ENCODE measurements at places on chromosomes 4 and X. TPM values are rescaled to one million over a fixed set of nuclear protein-coding genes. Genes with fewer than 3 reads are reported as not detected.

DNA sequence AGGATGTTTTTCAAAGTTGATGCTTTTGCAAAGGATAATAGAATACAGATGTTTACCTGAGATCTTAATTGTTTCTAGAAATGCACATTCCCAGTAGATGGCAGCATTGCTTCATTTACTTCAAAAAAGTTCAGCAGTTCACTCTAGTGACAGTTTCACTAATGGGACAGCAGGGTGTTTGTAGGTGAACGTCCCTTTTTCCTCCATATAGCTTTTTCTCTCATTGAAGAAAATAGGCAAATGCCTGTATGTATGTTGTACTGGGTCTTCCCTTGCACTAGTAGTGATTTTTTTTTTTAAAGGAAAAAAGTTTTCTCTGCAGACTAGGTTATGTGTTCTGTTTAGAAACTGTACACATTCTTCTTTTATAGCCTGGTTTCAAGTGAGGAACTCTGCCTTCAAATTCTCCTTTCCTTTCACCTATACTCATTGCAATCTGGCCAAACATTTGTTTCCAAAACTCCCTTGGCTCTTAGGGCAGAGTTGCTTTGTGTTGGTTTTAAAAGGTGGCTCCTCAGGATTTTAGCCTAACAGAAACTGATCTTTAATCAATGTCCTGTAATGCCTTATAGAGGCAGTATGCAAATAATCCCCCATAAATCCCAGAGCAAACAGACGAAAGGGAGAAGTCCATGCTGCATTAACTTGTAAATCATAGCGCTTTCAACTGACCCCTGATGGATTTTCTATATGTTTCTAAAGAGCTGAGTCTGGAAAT lies 86.3 kb downstream of the EGF start:
- no peak for DNase-seq

CDX4 gene
- total RNA-seq, result not detected

GK gene
- total RNA-seq, result 106 TPM

DNA sequence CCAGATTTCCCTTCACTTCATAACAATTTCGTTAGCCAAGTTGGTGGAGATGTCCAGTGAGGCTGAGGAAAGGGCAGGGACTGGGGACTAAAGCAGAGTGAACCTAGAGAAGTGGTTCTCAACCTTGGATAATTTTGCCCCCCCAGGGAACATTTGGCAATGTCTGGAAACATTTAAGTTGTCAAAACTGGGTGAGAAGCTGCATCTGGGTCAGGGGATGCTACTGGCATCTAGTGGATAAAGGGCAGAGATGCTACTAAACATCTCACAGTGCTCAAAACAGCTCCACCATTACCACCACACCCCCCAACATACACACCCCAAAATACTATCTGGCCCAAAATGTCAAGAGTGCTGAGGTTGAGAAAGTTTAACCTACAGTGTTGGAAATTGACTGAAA lies 32.0 kb upstream of the FGF16 start:
- DNase-seq, result no peak

GRCh38 chr4:30538794-30539193 lies 181.4 kb upstream of the PCDH7 start:
- DNase-seq, result no peak

TIMM17B gene
- total RNA-seq, result 58.9 TPM

- no peak for DNase-seq
Observed at GRCh38 chr4:22733816-22734215, 41.1 kb downstream of the GBA3 start.

DNA sequence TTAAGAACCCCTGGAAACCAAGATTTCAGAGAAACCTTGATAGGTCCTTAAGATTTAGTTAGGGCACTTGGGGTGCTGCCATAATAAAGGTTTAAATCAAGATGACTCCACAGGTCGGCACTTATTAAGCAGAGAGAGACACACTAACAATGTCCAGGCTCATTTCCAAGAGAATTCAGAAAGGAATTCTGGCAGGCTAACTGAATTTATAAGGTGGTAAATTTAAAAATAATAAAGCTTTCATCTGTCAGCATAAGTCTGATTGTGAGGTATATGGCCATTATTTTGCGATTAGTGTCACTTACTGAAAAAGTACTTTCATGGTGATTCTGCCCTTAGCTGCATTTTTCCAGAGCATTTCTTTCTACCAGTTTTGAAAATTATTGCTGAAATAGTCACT lies 472.7 kb downstream of the ARAP2 start:
- no peak for DNase-seq

CLDN2 gene
- not detected for total RNA-seq

GRCh38 chr4:68948044-68948743 lies 3.4 kb downstream of the UGT2A3 start:
- no peak for DNase-seq

- DNase-seq, result peak; percentile 3
Observed at GRCh38 chrX:42704454-42704853, 73.5 kb downstream of the PPP1R2C start.
